ENCODE measurements at places on chromosomes 11 and 22. TPM values are rescaled to one million over a fixed set of nuclear protein-coding genes. Genes with fewer than 3 reads are reported as not detected.

The MMP12 gene
- total RNA-seq, result not detected

The SHANK3 gene
- total RNA-seq, result 14.3 TPM

The SUN2 gene
- total RNA-seq, result 59.8 TPM

The C11orf97 gene
- not detected for total RNA-seq

The CYP2D6 gene
- 7.2 TPM for total RNA-seq

DNA sequence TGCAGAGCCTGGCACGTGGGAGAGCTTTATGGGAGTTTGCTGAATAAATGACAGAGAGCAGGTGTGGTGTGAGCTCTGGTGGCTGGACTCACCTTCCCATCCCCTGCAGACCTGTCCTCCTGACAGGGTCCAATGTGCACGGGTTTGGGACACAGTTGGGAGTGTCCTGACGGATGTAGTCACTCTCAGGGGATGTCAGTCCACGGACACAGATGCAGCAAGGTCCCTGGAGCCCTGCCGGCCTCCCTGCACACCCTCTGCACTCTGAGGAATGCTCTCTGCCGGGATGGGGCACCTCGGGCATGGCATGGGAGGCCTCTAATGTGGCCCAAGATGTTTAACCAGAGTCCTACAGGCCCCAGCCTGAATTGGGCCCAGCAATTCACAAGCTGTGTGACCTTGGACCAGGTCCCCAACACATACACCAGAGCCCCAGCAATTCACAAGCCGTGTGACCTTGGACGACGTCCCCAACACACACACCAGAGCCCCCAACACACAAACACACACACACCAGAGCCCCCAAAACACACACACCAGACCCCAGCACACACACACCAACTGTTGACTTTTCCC is 30.0 kb upstream of the RFPL3 start:
- no peak overlapping the region for H3K4me3 ChIP-seq
- no peak overlapping the region for H3K27ac ChIP-seq
- peaks cover 29% of the 10 kb centered on the region for H3K27me3 ChIP-seq
- H3K36me3 ChIP-seq, result no peaks in the 10 kb centered on the region
- peaks cover 3% of the 10 kb centered on the region for H3K4me1 ChIP-seq
- no peak for DNase-seq

GRCh38 chr11:99422581-99423427 is 402.1 kb downstream of the CNTN5 start:
- H3K36me3 ChIP-seq, result no peaks in the 10 kb centered on the region
- no peak overlapping the region for H3K27ac ChIP-seq
- H3K4me3 ChIP-seq, result no peak overlapping the region
- peaks cover 2% of the 10 kb centered on the region for H3K27me3 ChIP-seq
- DNase-seq, result no peak

GRCh38 chr11:106601684-106602297 is 416.5 kb downstream of the GUCY1A2 start:
- H3K27ac ChIP-seq, result peak overlapping the region; percentile 4
- DNase-seq, result no peak
- H3K27me3 ChIP-seq, result no peaks in the 10 kb centered on the region
- H3K4me3 ChIP-seq, result no peak overlapping the region
- H3K4me1 ChIP-seq, result peaks cover 26% of the 10 kb centered on the region

GRCh38 chr11:9351321-9351881 is 33.1 kb upstream of the IPO7 start:
- H3K4me1 ChIP-seq, result peaks cover 6% of the 10 kb centered on the region
- DNase-seq, result no peak
- peak overlapping the region; percentile 74 for H3K27ac ChIP-seq

DNA sequence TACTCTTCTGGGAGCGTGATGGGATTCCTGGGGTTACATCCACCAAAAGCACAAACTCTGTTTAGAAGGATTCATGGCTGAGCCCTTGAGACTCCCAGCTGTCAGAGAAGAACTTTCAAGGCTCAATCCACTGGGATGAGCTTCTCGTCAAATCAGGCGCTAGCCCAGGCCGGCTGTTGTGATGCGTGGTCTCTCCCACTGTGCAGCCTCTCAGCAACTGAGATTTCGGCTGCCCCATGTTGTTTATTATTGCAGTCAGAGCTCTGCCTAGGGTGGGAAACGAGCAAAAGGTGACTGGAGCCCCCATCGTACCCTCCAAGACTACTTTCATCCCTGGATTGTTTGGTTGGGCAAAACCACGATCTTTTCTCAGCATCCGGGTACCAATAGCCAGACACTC is 251.6 kb downstream of the ETS1 start:
- no peak overlapping the region for H3K27ac ChIP-seq
- H3K4me1 ChIP-seq, result peaks cover 11% of the 10 kb centered on the region
- no peaks in the 10 kb centered on the region for H3K36me3 ChIP-seq

DNA sequence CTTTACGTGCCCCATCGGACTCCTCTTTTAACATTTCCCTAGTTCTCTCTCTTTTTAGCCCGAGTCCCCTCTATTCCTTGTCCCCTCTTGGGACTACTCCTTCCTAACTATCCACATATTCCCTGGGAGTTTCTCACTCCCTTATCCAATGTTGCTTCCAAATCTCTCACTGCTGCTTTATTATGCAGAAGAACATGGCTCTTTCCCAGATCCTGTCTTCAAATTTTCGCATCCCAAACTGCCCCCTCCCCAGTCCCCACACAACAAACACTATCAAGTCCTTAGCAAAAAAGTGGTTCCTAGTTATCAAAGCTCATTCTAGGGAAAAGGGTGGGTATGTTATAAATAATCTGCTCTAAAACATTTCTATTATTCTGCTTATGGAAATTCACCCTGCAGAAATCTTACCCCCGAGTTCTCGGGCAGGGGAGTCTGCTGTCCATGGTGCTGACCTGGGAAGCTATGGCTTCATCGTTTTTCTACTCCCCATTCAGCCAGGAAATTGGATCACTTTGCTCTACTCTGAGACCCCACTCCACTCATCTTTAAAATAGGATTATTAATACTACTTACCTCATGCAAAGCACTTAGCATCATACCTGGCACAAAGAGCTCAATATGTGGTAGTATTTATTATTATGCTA is 393.5 kb downstream of the BUD13 start:
- H3K27me3 ChIP-seq, result peaks cover 26% of the 10 kb centered on the region
- H3K4me1 ChIP-seq, result no peaks in the 10 kb centered on the region
- H3K36me3 ChIP-seq, result no peaks in the 10 kb centered on the region
- no peak overlapping the region for H3K27ac ChIP-seq

DNA sequence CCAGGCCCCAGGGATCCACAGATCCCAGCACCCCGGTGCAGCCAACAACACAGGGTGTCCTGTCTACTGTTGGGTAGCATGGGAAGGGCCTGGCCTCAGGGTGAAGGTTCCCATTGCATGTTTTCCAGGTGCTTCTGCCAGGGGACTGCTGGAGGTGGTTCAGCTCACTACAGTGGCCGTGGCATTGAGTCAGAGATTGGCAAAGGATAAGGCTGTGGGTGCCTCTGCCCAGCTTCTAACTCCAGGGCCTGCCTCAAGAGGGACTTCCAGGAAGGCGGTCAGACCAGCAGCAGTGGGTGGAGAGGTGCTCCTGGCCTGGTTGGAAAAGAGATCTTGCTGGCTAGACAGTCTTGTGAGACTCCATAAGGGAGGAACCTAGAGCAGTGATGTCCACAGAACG is 20.9 kb downstream of the CSNK1E start:
- peaks cover 24% of the 10 kb centered on the region for H3K4me1 ChIP-seq
- H3K27me3 ChIP-seq, result no peaks in the 10 kb centered on the region
- no peak overlapping the region for H3K4me3 ChIP-seq
- no peak for DNase-seq
- peaks cover 32% of the 10 kb centered on the region for H3K36me3 ChIP-seq

DNA sequence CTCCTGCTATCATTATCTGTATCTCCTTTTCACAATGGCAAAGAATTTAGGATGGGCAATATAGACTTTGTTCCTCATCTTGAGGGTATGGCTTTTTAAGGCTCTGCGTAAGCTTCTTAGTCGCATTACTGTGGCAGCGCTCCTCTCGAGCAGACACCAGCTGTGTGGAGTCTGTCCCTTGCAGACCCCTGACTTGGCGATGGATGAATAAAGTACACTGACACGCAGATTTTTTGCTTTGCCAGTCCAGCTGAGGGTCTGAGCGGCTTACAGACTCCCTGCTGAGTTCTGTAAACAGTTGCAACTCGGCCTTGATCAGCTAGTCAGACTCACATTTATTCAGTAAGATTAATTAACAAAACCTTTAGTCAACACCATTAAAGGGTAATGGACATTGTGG is 390.0 kb upstream of the CNTN5 start:
- DNase-seq, result no peak
- no peak overlapping the region for H3K4me3 ChIP-seq
- no peaks in the 10 kb centered on the region for H3K36me3 ChIP-seq
- H3K4me1 ChIP-seq, result no peaks in the 10 kb centered on the region
- no peak overlapping the region for H3K27ac ChIP-seq
- H3K27me3 ChIP-seq, result no peaks in the 10 kb centered on the region

- H3K4me3 ChIP-seq, result no peak overlapping the region
- no peak overlapping the region for H3K27ac ChIP-seq
- H3K36me3 ChIP-seq, result no peaks in the 10 kb centered on the region
These were observed 12.7 kb downstream of the DRAP1 start for GRCh38 chr11:65931773-65932557.

GRCh38 chr11:117642835-117643234 is 154.2 kb downstream of the DSCAML1 start:
- no peaks in the 10 kb centered on the region for H3K36me3 ChIP-seq
- H3K27ac ChIP-seq, result no peak overlapping the region
- H3K4me3 ChIP-seq, result no peak overlapping the region

DNA sequence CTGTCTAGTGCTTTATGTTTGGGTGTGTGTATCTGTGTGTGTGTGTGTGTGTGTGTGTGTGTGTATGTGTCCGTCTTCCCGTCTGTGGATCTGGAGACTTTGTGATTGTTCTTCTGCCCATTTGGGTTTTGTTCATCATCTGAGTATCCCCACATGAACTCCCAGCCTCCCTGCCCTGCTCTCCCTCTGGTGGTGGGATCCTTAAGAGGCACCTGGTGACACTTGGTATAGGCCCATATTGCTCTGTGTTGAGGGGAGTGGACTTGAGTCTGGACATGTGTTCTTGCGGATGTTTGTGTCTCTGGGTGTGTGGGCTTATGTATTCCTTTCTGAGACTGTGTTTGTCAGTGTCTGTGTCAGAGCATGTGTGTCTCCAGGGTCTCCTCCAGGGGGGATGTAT is 15.3 kb downstream of the RCOR2 start:
- peaks cover 35% of the 10 kb centered on the region for H3K36me3 ChIP-seq
- no peak for DNase-seq
- no peak overlapping the region for H3K27ac ChIP-seq
- no peaks in the 10 kb centered on the region for H3K4me1 ChIP-seq

GRCh38 chr11:125987066-125987641 is 41.3 kb downstream of the VSIG10L2 start:
- H3K27me3 ChIP-seq, result no peaks in the 10 kb centered on the region
- no peak for DNase-seq
- peaks cover 20% of the 10 kb centered on the region for H3K4me1 ChIP-seq
- H3K4me3 ChIP-seq, result no peak overlapping the region
- peak overlapping the region; percentile 55 for H3K27ac ChIP-seq
- peaks cover 49% of the 10 kb centered on the region for H3K36me3 ChIP-seq

DNA sequence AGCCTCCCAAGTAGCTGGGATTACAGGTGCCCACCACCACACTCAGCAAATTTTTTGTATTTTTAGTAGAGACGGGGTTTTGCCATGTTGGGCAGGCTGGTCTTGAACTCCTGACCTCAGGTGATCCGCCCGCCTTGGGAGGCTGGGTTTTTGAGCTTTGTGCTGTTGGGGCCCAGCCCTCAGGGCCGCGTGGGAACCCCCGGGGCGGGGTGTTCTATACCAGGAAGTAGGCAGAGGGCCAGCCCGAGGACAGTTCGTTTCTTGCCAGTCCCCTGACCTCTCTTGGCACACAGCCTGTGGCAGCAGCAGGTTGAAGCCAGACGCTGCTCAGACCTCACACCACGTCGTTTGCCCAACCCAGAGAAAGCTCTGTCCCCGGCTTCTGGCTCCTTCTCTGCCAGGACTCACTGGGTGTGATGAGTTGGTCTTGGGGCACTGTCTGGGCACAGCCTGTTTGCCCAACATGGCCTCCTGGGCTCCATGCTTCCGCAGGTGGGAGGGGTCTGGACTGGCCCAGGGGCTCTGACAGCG is 24.9 kb upstream of the CHKA start:
- no peaks in the 10 kb centered on the region for H3K36me3 ChIP-seq
- no peaks in the 10 kb centered on the region for H3K27me3 ChIP-seq
- peaks cover 6% of the 10 kb centered on the region for H3K4me1 ChIP-seq
- no peak for DNase-seq
- no peak overlapping the region for H3K4me3 ChIP-seq

All from mesothelial cell of epicardium (in vitro differentiated cells).